Activated CD4-positive, alpha-beta T cell treated with anti-CD3 and anti-CD28 coated beads, Interleukin-2, amount 10 ng/mL, durations not matched to agents 7 days and 5 days (primary cell): ENCODE measurements at places on chromosomes 16 and 17. TPM values are rescaled to one million over a fixed set of nuclear protein-coding genes. Genes with fewer than 3 reads are reported as not detected.

DNA sequence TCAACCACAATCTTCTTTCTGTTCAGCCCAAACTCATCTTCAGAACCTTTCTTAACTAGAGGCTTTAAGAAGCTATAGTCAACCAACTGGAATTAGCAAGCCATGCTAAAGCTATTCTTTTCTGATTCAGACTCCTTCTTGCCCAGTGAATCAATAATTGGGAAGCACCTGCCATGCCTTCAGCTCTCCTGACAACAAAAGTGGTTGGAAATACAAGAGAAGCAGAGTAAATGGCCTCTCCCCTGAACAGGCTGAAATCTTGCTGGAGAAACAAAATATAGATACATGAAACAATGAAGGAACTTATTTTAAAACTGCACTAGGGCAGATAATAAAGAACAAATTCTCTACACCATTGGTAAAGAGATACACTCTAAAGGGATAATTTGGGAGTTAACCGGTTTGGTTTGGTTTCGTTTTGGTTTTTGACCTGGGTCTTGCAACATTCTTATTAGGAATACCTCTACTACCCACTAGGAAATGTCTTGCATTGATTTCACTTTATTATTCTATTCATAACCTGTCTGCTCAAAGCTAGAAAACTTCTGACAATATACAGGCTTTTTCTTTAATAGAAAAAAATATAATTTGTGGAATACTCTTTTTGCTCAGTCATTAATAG is 173.6 kb upstream of the DYNLRB2 start:
- no peak for DNase-seq

DNA sequence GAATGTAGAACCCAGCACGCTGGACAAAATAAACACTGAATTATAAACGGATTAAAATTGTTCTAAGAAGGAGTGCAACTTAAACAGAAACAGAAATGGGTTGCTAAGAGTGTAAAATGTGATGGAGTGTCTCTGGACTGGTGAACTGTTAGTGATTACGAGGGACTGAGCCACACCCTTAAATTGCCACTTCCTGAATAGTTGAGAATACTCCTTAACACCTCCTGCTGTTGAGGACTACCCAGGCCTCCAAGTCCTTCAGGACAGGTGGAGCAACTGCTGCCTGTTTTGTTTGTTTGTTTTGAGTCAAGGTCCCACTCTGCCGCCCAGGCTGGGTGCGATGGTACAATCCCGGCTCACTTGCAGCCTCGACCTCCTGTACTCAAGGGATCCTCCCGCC is 25.8 kb upstream of the IRF8 start:
- no peak for DNase-seq

DNA sequence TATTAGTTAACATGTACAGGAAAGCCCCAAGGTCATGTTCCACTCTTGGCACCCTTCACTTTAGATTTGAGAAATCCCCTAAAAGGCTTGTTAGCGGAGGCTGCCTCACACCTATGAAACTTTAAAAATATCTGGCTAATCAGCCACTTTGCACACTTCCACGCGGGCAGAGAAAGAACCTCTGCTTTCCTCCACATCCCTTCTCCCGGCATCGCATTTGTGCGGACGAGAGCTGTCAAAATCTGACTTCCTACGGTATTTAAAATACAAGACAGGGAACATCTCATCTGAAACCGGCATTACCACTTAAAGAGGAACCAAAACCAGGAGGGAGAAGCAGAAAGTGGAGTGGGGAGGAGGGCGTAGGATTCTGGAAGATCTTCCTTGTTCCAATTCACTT is 422.3 kb downstream of the TMEM114 start:
- DNase-seq = no peak

GRCh38 chr17:63537991-63538692 is 12.1 kb upstream of the DCAF7 start:
- no peak for DNase-seq

DNA sequence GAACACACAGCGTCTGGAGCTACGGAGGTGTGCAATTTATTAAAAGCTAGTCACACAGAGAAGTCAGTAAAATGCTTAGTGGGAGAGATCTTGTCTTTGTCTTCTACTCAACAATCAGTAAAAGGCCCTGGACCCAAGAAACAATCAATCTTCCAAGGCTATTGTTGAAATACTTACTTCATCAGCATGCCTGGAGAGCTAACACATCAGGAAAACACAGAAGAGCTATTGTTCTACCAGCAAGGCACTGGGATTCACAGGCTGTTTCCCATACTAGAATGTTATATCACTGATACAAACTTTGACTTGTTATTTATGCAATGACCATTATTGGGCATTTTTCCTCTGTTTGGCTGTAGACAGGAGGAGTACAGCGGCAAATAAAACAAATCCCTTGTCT is 247.8 kb upstream of the ERCC4 start:
- no peak for DNase-seq

DNA sequence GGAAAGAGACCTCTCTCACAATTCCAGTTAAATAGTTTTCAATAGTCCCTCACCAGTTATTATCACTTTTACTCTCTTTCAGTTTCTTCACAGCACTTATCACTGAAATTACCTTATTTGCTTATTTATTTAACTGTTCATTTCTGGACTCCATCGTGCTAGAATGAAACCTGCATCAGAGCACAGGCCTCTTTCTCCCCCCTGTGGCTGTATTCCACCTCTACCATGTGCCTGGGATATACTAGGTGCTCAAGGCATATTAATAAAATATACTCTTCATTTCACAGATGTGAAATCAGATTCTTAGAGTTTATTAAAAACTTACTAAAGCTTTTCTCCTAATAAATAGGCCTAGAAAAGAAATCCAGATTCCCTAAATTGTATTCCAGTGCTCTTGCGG is 308.9 kb upstream of the MON1B start:
- DNase-seq = no peak

CCL3 gene
- 4.1 TPM for total RNA-seq

CACNB1 gene
- 18.3 TPM for total RNA-seq
